ENCODE measurements at places on chromosomes 4 and X.

DNA sequence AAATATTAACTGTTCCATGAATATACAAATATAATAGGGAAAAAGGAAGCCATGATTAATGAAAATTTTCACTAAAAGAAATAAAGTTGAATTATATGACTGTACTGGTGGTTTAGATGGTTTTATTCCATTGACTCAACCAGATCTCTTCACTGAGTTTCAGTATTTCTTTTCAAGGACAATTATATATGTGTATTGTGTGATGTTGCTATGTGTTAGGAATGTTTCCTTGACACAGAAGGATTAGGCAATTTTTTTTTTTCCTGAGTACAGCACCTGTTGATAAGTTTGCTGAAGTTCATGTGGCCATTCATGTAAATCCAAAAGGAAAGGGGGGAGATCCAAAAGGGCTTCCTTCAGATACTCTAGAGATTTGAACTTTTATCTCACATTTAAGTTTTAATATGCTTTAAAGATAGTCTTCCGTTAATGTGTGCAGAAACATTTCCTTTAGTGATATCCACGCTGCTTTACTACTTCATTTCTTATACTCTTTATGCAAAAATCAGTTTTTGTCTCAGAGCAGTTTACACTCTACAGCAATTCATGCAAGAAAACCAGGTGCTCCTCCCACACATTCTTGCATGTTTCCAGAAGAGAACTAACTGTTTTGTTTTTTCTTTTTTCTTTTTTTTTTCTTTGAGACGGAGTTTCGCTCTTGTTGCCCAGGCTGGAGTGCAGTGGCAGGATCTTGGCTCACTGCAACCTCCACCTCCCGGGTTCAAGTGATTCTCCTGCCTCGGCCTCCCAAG, 249.1 kb downstream of the RPA4 start:
- DNase-seq: no peak

- no peak for DNase-seq
Measured at GRCh38 chr4:48787056-48787455, 7.0 kb upstream of the FRYL start.

DNA sequence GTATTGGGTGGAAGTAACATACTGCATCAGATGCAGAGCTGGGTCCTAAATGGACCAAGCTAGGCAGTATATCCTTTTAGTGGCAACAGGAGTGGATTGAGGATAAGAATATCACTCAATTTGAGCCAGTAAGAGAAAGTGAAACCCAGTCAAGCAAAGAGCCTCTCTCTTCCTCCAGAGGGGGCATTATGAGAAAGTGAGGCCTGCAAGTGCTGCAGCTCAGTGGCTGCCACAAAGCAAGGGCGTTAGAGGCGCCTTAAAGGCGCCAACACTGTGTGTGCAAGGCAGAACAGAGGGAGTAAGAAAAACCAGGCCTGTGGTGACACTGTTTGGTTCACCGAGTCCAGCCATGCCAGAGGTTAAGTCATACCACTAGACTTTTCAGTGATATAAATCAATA, 17.5 kb downstream of the STX18 start:
- peak; percentile 59 for DNase-seq

DNA sequence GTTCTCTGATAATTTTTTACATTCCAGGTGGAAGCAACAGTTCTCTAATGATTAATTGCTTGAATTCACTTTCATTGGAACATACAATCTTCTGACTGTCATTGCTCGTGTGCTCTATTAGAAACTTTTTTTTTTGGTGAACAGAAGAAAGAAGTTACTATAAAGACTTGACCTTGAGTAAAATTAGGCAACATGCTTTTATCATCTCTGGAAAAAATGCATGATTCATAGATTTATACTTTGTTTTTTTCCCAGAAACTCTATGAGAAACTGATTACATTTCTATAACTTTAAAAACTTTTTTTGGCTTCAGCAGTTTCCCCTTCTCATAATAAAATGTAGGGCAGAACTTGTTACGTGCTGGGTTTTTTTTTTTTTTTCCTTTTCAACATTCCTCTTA, 167.6 kb downstream of the ARHGAP10 start:
- DNase-seq: no peak

DNA sequence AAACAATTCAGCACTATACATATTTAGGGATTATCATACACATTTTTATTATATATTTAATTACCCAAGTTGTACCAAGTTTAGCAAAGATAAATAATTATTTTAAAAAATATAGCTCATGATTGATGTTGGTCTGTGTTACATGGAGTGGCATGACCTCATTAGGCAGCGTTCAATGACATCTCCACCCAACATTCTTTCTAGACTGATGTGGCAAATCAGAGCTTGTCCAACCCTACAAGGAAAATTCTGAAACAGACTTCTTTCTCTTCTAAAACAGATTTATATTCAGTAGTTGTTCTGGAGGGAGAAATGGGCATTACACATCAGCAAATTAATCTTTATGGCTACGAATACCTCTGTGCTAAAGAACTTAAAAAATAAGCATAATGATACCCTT, 189.7 kb downstream of the PDGFC start:
- no peak for DNase-seq

DNA sequence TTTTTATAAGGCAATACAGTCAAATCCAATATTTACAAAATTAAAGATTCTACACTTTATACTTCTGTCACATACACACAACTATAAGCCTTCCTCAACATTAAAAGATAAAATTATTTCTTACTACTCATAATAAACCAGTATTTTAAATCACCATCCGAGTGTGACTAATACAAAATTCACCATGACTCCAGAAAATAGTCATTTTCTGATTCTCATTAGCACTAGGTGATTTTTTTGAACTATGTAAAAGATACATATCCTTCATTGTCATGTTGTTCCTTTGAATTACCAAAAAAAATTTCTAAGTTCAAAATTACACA, 646 bp upstream of the SLC7A11 start:
- no peak for DNase-seq

DNA sequence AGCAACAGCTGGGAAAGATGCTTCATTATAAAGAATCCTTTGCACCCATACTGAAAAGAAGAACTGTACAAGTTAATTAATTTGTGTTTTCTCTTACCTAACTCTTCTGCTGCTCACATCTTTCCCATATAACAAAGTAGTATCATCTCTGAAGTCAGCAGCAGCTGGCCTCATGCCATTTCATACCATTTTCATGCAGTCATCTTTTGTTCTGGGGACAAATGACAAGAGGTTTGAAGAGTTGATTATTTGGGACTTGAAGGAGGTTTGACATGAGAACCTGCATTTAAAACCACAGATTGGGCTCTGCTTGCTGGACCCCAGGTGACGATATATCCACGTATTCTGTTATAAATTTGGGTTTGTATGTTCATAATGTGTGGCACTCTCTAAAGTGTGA, 430.3 kb downstream of the SPRY1 start:
- no peak for DNase-seq

- DNase-seq: peak; percentile 63
Measured at GRCh38 chr4:2290974-2291704, 29.2 kb upstream of the MXD4 start.

DNA sequence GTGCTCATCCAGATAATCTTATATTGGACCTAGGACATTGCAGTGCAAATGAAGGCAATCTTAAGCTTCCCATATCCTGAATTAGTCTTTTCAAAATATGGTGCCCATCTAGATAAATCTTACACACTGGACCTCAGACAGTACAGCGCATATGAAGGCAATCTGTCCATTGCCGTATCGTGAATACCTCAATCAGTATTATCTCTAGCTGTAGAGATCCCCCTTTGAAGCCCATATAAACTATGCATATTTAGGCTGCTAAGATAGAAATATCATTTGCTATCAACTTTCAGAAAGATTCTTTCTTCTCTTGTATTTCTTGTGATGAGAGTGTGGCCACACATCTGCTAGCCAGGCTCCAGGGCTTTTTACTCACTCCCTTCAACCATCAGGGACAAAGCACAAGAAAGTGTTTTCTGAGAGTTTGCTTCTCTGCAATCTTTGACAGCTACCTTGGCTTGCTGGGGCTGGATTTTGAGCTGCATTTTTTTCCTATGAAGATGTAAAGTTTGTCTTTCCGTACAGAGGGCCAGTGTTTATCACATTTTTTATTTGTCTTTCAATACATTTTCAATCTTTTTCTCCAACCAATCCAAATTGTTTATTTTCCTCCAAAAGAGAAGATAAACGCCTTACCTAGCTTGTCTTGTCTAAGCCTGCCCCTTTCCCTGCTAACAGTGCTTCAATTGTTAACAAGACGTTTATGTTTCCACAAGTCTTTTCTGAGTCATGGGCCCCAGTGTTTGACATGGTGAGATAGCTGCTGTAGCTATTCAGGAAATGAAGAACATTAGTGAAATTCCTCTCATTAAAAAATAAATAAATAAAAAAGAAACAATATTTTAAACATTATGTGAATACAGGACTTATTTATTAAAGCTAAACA, 57.6 kb upstream of the FAT1 start:
- no peak for DNase-seq
